ENCODE measurements at places on chromosomes 11 and 22.

DNA sequence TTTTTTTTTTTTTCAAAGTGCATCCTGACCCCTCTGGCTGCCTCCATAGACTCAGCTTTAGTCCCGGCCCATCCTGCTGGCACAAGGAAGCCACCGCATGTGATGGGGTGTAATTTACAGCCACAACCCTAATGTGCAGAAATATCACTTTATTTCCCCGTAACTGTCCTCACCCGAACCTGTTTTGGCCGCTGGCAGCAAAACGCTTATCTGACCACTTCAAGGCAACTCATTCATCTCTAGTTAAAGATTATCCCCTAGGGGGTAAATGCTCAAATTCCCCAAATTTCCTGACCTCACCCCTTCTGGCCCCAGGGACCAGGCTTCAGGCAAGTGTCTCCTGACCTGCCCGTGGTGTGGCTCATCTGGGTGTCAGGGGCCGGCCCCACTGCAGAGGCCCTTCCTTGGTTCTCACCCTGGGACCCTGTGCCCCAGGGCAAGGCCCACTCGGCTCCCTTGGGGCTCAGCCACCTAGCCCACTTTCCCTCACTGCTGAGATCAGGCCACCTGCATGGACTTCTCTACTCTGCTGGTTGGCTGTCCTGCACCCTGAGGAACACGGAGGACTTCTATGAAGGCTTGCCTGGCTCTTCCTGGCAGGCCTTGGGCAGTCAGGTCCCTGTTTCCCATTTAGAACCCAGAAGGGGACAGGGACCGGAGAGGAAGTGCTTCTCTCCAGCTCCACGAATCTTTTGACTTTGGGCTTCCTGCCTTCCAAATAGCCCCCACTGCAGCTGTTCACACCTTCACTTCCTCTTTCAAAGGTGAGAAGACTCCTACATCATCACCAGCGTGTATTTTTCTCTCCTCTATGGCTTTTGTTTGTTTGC is 53.3 kb downstream of the WNT11 start:
- no peak for DNase-seq

- DNase-seq: no peak
Measured at GRCh38 chr22:36544107-36544620, 15.2 kb upstream of the EIF3D start.

DNA sequence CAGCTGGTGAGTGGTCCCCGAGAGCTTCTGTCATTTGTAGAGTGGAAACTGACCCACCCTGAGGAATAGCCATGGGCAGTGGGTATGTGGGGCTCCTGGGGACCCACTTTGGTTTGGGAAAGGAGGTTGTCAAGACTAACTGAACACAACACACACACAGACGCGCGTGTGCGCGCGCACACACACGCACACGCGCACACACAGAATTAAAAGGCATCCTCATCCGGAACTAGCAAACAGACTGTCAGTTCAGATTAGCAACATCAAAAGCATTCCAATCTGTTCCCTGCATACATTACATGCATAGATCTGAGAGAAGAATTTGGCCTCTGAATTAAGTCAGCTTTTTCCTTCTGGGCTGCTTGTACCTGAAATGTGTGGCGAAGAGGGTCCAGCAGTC is 284.7 kb downstream of the ST3GAL4 start:
- no peak for DNase-seq

DNA sequence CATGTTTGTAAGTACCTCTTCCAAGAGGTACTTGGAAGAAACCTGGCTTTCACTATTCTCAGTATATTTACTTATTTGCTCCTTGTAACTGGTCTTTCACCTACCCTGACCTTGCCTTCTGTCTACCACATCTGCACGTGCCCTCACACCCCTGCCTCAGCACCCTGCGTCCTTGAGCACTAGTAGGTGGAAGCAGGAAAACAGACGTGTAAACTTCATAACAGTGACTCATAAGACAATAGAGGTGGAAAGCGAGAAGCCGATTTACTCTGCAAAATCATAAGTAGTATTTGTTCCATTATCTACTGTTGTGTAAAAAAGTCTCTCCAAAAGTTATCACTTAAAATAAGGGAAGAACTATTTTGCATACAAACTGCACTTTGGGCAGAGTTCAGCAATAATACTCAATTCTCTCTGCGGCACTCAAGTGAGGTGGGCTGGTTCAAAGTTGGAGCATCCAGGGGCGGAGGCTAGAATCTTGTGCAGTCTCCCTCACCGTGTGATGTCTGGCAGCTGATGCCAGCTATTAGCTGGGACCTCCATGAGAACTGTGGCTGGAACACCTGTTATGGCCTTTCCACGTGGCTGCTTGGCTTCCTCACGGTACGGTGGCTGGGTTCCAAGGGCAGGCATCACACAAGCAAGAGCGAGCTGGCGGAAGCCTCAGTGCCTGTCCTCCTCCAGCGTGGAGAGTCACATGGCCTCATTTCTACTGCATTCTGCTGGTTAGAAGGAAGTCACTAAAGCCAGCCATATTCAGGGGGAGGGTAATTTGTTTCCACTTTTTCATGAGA is 30.4 kb downstream of the PACS1 start:
- no peak for DNase-seq

- no peak for DNase-seq
Measured at GRCh38 chr11:22927793-22928192, 67.5 kb upstream of the CCDC179 start.

DNA sequence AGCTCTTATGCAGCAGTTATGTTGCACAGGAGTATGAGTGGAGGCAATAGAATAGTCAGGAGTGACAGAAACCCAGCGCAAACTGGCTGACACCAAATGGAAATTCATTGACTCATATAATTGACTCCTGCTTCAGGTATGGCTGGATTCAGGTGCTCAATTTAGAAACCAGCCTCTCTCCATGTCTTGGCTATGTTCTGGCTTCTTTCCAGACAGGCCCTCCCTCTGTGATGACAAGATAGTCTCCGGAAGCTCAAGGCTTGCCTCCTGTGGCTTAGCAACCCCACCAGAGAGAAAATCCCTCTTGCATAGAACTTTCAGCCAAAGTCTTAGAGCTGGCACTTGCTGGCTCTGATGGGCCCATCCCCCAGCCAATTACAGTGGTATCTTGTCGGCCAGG is 28.1 kb upstream of the MN1 start:
- no peak for DNase-seq

GRCh38 chr11:36757075-36757474 is 159.0 kb upstream of the RAG2 start:
- no peak for DNase-seq

- no peak for DNase-seq
Measured at GRCh38 chr11:92607969-92608722, 361.3 kb upstream of the MTNR1B start.

DNA sequence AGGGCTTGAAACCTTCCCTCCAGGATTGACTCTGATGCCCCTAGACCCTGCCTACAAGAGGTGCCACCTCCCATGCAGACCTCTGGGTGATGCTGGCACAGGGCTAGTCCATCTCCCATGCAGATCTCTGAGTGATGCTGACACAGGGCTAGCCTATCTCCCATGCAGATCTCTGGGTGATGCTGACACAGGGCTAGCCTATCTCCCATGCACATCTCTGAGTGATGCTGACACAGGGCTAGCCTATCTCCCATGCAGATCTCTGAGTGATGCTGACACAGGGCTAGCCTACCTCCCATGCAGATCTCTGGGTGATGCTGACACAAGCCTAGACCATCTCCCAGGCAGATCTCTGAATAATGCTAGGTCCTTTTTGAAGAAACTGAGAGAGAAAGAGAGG is 321.7 kb downstream of the NTM start:
- DNase-seq: no peak

DNA sequence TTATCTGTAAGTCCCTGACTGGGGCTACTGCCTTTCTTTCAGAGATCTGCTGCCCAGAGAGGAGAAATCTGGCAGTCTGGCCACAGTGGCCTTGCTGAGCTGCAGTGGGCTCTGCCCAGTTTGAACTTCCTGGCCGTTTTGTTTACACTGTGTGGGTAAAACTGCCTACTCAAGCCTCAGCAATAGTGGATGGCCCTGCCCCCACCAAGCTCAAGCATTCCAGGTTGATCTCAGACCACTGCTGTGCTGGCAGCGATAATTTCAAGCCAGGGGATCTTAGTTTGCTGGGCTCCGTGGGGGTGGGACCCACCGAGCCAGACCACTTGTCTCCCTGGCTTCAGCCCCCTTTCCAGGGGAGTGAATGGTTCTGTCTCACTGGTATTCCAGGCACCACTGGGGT is 117.5 kb downstream of the TRPC6 start:
- DNase-seq: no peak

GRCh38 chr11:13784855-13785254 is 116.4 kb downstream of the FAR1 start:
- DNase-seq: no peak

- DNase-seq: no peak
Measured at GRCh38 chr11:8025816-8026215, 38.7 kb downstream of the EIF3F start.

DNA sequence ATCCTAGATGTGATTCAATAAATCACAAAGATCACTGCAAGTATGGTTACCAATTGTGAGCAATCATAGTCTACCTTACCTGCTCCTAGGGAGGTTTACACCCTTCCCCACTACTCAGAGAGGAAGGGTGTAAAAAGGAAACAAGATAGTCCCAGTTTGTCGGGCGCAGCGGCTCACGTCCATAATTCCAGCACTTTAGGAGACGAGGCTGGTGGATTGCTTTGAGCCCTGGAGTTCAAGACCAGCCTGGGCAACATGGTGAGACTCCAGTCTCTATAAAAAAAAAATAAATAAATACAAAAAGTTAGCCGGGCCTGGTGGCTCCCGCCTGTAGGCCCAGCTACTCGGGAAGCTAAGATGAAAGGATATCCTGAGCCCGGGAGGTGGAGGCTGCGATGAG is 962 bp upstream of the AMBRA1 start:
- no peak for DNase-seq

- DNase-seq: no peak
Measured at GRCh38 chr11:125494561-125494960, 1.5 kb downstream of the FEZ1 start.

GRCh38 chr11:116459185-116460045 is 313.4 kb downstream of the BUD13 start:
- DNase-seq: no peak

- no peak for DNase-seq
Measured at GRCh38 chr22:44037519-44038375, 13.6 kb downstream of the PARVB start.

DNA sequence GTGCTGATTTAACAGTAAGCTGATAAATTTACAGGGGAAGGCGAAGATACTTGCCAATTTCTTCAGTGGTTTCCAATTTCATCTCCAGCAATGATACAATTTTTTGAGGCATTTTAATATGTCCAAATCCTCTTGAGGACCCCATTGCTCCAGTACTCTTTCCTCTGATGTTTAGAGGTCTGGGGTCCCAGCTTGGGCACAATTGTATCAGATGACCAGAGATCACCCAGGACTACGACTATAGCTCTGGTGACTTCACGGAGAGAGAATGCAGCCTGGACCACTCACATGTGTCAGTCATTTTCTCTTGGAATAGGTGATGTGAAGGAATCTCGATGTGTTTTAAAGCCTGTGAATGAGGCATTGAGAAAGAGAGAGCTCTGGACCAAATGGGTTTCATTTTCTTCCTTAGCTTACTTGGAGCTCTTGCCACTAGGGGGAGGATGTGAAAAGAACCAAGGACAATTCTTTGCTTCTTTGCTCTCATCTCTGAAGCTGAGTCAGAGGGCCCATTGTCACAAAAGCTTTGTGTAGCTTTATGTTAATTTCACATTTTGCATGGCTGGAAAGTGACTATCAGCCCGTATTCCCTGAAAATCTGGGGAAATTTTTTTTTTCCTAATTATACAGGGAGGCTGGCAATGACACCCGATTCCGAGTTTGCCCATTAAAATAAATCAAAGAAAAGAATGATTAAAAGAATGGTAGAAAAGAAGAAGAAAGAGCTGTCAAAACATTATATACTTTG is 6.7 kb upstream of the CCDC90B start:
- no peak for DNase-seq
